Activated CD8-positive, alpha-beta T cell treated with anti-CD3 and anti-CD28 coated beads, Interleukin-2, amount 10 ng/mL, durations not matched to agents 7 days and 5 days (primary cell): ENCODE measurements at places on chromosomes 13 and 19. TPM values are rescaled to one million over a fixed set of nuclear protein-coding genes. Genes with fewer than 3 reads are reported as not detected.

DNA sequence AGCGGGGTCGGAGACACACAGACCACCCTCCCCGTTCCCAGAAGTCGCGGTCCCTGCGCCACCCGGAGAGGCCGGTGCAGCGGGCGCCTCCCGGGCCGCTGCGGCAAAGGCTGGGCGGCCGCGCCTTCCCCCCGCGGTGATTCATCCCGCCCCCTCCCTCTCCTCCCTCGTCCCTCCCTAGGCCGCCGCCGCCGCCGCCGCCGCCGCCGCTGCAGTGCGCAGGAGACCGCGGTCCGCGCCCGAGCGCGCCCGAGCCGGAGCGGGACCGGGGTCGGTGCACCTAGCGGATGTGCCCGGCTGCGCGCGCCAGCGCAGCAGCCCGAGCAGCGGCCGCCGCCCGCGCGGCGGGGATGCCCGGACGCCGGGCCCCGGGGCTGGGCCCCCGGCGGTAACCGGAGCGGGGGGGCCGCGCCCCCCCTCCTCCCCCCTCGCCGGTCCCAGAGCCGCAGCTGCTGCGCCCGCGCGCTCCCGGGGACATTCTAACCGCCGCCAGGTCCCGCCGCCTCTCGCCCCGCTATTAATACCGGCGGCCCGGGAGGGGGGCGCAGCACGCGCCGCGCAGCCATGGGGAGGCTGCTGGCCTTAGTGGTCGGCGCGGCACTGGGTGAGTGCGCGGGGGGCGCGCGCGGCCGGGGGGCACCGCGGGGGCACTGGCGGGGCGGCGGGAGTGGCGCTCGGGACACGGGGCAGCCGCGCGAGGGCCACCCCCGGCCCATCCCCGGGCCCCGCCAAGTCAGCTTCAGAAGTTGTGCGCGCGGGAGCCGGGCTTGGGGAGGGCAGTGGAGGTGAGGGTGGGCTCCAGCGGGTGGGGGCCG lies at the start of gene SCN1B:
TSS of gene SCN1B (plus strand) at position 214 of the 815 bp plus-strand sequence. CDS start at position 565, 351 bp downstream.
- peaks cover 32% of the 10 kb centered on the region for H3K27me3 ChIP-seq
- DNase-seq = peak; percentile 63
- H3K36me3 ChIP-seq = peaks cover 21% of the 10 kb centered on the region
- peaks cover 7% of the 10 kb centered on the region for H3K4me1 ChIP-seq

DNA sequence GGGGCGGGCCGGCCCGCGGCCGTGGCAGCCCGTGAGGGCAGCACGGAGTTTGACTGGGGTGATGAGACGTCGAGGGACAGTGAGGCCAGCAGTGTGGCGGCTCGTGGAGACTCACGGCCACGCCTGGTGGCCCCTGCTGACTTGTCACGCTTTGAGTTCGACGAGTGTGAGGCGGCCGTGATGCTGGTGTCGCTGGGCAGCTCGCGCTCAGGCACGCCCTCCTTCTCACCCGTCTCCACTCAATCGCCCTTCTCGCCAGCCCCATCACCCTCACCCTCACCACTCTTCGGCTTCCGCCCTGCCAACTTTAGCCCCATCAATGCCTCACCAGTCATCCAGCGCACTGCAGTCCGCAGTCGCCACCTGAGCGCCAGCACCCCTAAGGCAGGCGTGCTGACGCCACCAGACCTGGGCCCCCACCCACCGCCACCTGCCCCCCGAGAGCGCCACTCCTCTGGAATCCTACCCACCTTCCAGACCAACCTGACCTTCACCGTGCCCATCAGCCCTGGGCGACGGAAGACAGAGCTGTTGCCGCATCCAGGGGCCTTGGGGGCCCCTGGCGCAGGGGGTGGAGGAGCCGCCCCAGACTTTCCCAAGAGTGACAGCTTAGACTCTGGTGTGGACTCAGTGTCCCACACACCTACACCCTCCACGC lies 4.5 kb downstream of the CIC start:
- no peak for DNase-seq
- H3K27ac ChIP-seq = no peak overlapping the region
- no peaks in the 10 kb centered on the region for H3K27me3 ChIP-seq
- H3K4me1 ChIP-seq = peaks cover 60% of the 10 kb centered on the region

DNA sequence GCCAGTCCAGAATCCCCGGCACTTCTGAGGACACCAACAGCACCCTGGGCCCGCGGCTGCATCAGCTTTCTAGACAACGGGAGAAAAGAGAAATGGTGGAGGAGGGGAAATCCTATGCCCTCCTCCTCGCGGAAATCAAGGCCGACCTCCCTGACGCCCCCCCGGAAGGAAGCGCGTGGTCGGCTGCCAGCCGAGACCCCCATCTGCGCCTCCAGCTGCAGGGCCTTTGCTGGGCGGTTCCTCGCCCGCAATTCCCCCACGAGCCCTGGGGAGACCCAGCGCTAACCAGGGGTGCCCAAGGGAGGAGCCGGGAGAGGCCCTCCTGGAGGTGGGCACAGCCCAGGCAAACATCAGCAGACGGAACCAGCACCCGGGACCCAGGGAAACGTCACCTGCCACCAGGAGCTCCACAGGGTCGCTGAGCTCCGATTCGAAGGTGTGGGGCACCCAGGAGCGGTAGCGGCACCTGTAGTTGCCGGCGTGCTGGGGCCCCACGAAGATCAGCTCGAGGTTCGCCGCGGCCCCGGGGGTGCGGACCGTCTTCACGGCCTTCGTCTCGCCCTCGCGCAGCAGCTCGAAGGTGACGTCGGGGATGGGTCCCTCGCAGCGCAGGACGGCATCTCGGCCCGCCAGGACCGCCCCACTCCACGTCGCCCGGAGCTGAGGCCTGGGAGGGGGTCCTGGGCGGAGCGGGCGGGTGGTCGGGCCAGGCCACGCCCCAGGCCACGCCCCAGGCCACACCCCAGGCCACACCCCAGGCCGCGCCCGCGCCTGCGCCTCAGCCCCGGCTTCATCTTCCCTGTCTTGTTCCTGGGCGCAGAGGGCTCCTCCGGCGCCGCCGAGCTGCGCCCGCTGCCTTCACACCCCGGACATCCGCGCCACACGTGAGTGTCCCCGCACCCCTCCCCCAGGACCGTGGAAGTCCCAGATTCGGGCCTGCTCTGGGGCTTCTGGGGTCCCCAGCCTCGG lies 6.0 kb downstream of the A1BG start:
- H3K4me1 ChIP-seq = peaks cover 31% of the 10 kb centered on the region
- DNase-seq = peak; percentile 80
- no peaks in the 10 kb centered on the region for H3K27me3 ChIP-seq
- H3K4me3 ChIP-seq = peak overlapping the region; percentile 95
- H3K36me3 ChIP-seq = peaks cover 33% of the 10 kb centered on the region

GRCh38 chr13:40345654-40346372 lies 320.6 kb downstream of the FOXO1 start:
- no peaks in the 10 kb centered on the region for H3K36me3 ChIP-seq
- no peaks in the 10 kb centered on the region for H3K27me3 ChIP-seq
- DNase-seq = no peak
- H3K27ac ChIP-seq = no peak overlapping the region

The VSTM2B gene
- not detected for total RNA-seq

The ACP7 gene
- total RNA-seq = not detected
